ENCODE measurements at places on chromosomes 6 and 20. TPM values are rescaled to one million over a fixed set of nuclear protein-coding genes. Genes with fewer than 3 reads are reported as not detected.
A peak's percentile ranks its signal among the peaks of the same experiment; 100 is the strongest.

The FAM209A gene
- total RNA-seq: 0.76 TPM

The BMP7 gene
- total RNA-seq: under 0.01 TPM

The MYT1 gene
- total RNA-seq: not detected

DNA sequence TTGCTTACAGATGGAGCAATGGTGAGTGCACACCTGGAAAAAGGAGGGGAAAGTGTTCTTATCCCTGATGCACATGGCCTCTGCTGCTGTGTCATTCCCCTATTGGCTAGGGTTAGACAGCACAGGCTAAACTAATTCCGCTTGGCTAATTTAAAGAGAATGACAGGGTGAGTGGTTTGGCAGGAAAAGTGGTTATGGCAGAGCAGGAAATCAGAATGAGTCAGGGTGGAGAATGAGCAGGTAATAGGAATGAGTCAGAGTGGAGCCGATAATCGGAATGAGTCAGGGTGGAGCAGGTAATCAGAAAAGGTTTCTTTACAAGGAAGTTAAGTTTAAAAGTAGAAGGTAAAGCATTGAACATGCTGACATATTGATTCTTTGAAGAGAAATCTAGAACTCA lies 355.5 kb upstream of the HTR1E start:
- H3K4me3 ChIP-seq: no peak overlapping the region
- DNase-seq: no peak
- H3K36me3 ChIP-seq: no peaks in the 10 kb centered on the region
- no peaks in the 10 kb centered on the region for H3K4me1 ChIP-seq
- no peak overlapping the region for H3K27ac ChIP-seq

DNA sequence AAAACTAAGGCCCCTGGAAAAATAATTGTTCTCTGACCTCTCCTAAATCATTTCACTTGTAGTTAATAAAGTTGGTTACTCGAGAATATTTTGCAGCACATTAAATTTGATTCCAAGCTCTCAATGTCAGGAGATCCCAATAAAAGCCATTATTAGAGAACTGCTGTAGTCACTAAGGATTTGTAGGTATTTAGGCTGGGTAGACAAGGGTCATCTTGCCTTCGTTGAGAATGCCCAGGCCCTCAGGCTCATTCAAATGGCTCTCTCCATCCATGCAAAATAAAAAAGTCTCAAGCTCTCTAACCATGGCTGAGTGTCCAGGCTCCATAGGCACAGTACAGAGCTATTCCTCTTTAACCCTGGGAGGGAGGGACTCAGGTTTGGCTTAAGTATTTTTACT lies 117.0 kb upstream of the HMGCLL1 start:
- no peak for DNase-seq
- H3K4me1 ChIP-seq: no peaks in the 10 kb centered on the region
- no peaks in the 10 kb centered on the region for H3K27me3 ChIP-seq
- no peak overlapping the region for H3K27ac ChIP-seq

GRCh38 chr6:136863752-136864151 lies 41.4 kb downstream of the PEX7 start:
- H3K27ac ChIP-seq: no peak overlapping the region
- no peak overlapping the region for H3K4me3 ChIP-seq
- H3K4me1 ChIP-seq: no peaks in the 10 kb centered on the region
- no peak for DNase-seq
- no peaks in the 10 kb centered on the region for H3K27me3 ChIP-seq
- H3K36me3 ChIP-seq: no peaks in the 10 kb centered on the region

- H3K27me3 ChIP-seq: no peaks in the 10 kb centered on the region
- H3K4me3 ChIP-seq: peak overlapping the region; percentile 6
- H3K36me3 ChIP-seq: no peaks in the 10 kb centered on the region
- H3K4me1 ChIP-seq: no peaks in the 10 kb centered on the region
Measured at GRCh38 chr6:2877057-2877882, 25.8 kb downstream of the SERPINB9 start.

DNA sequence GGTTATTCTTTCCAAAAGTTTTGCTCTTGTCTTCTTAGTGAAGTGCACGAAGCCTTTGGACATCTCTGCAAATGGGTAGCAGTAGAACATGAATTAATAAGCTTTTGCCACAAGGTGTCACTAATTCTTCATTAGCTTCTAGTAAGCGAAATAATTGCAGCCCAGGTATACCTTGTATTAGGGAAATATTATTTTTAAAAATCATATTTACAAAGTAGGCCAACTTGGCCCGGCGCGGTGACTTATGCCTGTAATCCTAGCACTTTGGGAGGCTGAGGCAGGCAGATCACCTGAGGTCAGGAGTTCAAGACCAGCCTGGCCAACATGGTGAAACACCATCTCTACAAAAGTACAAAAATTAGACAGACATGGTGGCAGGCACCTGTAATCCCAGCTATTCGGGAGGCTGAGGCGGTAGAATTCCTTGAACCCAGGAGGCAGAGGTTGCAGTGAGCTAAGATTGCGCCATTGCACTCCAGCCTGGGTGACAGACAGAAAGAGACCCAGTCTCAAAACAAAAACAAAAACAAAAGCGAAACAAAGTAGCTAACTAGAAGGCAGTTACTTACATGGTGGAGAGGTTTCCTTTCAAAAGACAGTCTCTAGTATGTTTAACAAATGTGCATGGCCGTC lies 8.8 kb upstream of the RSPH3 start:
- no peaks in the 10 kb centered on the region for H3K4me1 ChIP-seq
- no peaks in the 10 kb centered on the region for H3K27me3 ChIP-seq
- no peak for DNase-seq
- H3K36me3 ChIP-seq: no peaks in the 10 kb centered on the region

Data from uterus (tissue), 4 donors.